ENCODE measurements at places on chromosomes 11 and 22.

DNA sequence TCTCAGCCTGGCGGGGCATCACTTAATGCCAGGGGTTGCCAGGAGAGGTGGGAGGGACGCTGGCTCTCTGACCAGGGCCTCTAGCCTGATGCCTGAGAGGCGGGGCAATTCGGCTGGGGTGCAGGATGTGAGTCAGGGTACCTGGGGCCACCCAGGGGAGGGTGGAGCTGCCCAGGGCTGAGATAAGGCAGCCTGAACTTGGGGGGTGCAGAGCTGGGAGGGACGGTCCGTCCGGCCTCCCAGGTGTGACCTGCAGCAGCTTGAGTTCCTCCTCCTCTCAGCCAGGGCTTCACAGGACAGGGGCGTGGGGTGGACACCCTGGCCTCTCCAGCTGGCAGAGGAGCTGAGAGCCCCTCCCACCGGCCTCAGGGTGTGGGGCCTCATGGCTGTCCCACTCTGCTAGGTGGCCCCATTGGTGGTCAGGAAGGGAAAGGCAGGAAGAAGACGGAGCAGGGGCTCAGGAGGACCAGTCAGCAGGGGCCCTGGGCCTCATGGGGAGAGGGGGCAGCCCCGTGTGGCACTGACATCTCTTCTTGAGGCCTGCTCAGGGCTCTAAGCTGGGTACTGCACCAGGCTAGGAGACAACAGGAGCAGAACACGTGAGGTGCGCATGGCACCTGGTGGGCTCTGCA lies 942 bp upstream of the RPS6KA4 start:
- DNase-seq, result no peak

- no peak for DNase-seq
Observed at GRCh38 chr11:61004761-61005181, 33.3 kb downstream of the CD6 start.

GRCh38 chr11:93986716-93987115 lies 34.4 kb upstream of the HEPHL1 start:
- peak; percentile 23 for DNase-seq

DNA sequence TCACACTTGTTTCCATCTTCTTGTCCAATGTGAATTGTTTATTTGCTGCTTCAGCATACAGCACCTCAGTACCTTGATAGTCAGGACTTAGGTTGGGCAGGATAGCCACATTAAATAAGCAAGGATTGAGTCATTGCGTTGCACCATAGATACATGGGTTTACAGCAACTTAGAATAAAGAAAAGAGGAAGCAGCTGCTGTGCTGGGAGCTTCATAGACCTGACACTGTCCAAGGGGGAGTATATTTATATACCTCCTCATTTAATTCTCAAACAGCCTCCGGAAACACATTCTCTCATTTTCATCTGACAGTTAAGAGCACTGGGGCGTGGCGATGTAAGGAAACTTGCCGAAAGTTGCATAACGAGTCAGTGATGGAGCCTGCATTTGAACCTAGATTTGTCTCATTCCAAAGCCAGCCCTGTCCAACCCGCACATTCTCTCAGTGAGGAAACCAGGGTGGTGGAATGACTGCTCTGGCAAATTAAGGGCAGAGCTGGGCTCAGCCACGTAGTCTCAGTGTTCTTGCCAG lies 42.2 kb downstream of the UBASH3B start:
- no peak for DNase-seq

GRCh38 chr11:130478204-130478701 lies 29.8 kb downstream of the ADAMTS15 start:
- no peak for DNase-seq

- DNase-seq, result no peak
Observed at GRCh38 chr22:48921411-48921903, 906.2 kb downstream of the BRD1 start.

DNA sequence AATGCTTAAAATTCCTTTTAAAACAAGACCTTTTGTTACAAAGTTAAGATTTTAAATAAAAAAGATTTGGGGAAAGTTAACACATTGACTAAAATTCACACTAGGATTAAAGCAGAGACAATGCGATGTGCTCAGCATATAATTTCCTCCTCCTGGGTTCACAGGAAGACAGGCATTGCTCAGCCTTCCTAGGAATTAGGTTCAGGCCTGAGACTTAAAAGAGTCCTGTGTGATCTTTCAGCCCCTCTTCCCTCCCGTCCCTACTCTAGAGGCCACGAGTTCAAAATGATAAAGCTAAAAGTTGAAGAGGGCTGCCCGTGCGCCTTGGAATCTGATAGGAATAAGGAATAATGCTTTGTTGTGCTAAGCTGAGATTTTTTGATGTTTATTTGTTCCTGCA lies 218.6 kb downstream of the KIRREL3 start:
- DNase-seq, result no peak

- peak; percentile 13 for DNase-seq
Observed at GRCh38 chr11:59261150-59261549, 48.4 kb upstream of the MPEG1 start.

DNA sequence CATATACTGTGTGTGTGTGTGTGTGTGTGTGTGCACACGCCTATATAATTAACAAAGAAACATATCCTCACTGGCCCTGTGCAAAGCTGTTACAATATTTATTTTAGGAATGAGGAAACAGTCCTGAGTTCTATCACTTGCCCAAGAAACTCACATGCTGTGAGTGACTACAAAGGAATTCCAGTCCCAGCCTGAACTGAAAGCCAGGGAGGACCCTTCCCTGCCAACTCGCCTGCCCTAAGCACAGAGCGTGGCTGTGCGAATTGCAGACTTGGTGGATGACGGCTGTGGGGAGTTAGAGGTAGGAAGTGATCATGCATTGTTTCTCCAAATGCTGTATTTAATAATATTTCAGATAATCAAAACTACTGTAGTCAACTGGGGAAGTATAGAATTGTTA lies 26.4 kb upstream of the CD5 start:
- no peak for DNase-seq

GRCh38 chr22:41446057-41446501 lies 522 bp downstream of the TOB2 start:
- peak; percentile 14 for DNase-seq

- no peak for DNase-seq
Observed at GRCh38 chr11:62875698-62876478, 4.8 kb upstream of the SLC3A2 start.

GRCh38 chr11:46279126-46280099 lies 2.0 kb downstream of the CREB3L1 start:
- DNase-seq, result peak; percentile 15

DNA sequence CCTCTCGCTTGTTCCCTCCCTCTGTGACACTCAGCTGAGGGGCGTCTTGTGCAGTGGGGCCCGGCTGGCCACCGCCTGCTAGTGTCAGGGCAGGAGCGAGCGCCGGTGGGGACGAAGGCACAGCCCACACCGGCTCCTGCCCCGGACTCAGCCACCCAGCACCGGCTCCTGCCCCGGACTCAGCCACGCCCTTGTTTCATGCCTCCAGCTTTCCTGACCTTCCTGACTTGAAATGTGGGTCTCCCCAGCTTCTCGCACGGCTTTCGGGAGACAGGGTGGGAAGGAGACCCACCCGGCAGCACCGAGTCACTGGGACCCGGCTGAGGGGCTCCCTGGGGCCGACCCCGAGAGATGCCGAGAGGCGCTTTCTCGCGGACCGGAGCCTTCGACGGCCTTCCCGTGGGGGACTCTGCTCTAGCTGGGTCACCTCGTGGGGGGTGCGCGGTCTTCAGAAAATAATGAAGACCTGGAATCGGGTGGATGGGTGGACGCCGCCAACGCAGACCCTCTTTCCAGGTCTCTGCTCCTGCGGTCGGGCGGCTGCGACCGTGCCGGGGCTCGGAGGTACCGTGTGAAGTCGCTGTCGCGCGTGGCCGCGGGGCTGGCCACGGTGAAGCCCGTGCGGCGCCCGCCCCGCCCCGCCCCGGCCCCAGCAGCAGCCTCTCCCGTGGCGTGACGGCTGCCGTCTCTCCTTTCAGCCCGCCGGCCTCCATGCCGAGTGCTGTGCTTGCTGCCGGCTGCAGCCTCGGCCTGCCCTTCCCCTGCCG lies 10.2 kb downstream of the GLB1L2 start:
- DNase-seq, result no peak

GRCh38 chr11:86812981-86813380 lies 12.6 kb downstream of the PRSS23 start:
- no peak for DNase-seq
